Stimulated activated CD8-positive, alpha-beta memory T cell treated with anti-CD3 and anti-CD28 coated beads, Interleukin-4, amount 100 ng/mL, for 1 hour (primary cell): ENCODE measurements at places on chromosomes 6 and 20.

DNA sequence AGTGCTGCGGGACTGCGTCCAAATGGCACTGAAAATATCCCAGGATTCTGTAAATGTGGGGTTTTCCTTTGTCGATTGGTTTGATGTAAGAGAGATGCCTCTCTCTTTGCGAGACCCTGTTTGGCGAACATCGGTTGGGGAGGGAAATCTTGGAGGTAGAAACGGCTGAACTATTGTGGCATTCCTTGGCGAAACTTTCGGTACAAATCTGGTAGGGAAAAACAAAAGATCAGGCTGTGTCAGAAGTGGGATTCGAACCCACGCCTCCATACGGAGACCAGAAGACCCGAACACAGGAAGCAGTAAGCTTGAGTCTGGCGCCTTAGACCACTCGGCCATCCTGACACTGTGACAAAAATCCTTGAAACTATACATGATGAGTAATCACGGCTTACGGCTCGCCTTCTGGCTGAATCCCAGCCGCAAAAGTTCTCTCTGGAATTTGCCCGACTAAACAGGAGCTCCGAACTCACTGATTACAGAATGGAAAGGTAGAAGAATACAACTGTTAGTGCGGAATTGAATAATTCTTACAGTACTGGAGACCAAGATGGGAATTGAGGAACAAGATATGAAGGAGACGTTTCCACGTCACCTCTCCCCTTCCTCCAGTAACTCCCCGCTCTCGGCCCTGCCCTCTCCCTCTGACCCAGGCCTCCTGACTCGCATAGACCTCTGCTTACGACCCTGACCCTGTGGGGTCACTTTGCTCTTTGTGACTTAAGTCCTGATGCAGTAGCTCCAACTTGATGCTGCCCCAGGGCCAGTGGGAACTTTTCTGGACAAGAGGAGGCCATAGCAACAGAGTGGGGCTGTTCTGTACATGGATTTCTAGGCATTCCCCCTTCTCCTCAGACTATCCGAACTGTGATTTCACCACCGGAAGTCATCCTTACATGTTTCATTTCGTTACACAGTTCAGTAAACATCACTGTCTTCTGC, 132.8 kb upstream of the ZNF184 start:
- no peak for DNase-seq

DNA sequence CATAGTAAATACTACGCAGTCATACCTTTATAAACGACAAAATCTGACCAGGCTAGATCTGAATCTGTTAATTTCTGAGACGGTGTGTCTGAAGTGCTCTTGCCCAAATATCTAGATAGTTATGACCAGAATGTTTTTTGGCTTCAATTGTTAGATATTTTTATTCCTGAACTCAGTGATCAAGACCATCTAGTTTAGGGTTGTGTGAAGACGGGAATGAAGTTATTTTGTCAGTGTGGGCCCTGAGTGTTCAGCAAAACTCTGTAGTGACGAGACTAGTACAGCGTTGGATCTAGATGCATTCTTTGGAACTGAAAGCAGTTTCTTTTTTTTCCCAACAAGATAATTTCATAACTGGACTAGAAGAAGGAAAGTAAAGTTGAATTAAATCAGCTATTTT, 3.1 kb downstream of the STXBP5 start:
- no peak for DNase-seq

DNA sequence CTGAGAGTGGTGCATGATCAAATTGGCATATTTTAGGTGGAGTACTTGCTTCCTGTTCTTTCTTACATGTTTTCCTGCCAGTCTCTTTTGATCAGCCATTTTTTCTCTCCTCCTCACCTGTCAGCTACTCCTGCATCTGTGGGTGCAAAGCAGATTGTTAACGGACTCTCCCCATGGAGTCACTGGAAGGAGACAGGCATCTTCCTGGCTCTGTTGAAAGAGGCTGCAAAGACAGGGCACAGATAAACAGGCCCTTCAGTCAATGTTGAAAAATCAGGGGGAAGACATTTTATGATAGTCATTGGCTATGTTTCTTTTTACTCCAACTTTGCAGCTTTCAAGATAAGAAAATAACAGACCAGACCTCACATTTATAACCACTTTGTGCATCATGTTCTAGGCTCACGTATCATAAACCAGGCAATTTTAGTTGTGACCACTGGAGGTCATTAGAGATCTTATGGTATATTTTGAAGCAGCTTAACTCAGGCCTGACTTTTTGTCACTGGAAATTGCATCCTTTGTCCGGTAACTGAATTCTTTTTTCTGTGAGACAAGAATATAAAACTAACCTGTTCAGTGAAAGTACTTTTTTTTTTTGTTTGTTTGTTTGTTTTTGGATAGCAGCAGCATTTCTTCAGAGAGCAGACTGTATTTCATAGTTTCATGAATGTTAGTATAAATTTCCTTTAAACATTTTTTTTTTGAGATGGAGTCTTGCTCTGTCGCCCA, 20.1 kb downstream of the ECT2L start:
- DNase-seq = no peak

GRCh38 chr6:162722633-162723032, 4.9 kb downstream of the PRKN start:
- no peak for DNase-seq

DNA sequence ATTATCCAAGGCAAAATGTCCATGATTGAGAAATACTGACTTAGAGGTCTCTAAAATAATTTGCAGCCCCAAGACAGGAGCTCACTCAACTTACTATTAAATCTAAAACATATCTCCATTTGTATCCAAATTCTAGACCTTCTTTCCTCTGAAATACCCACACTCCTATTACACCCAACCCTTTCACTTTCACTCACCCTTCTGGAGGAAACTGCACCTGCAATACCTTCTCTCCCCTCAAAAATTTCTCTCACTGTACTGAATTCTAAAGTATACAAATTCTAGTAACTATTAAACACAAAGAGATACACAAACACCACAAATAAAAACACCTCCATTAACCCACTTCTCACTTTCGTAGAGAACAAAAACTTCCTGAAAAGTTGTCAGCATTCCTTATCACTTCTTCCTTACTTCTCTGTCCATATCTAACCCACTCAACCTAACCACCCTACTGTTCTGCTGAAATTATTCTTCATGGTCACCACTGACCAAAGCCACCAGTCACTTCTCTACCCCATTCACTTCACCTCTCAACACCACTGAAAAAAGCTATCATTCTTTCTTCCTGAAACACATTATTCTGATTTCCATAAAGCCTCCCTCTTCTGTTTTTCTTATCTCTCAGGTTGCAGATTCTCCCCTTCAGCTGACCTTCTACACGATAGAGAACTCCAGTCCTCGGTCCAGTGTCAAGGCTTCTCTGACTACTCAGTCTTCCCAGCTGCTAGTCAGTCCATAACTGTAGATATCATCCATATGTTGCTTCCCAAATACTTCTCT, 12.0 kb downstream of the LMBRD1 start:
- DNase-seq = no peak

GRCh38 chr6:64123761-64124633, 488.4 kb downstream of the PHF3 start:
- no peak for DNase-seq

GRCh38 chr6:97150932-97151331, 132.1 kb downstream of the MMS22L start:
- no peak for DNase-seq
